ENCODE measurements at places on chromosomes 7 and 10. TPM values are rescaled to one million over a fixed set of nuclear protein-coding genes. Genes with fewer than 3 reads are reported as not detected.
A peak's percentile ranks its signal among the peaks of the same experiment; 100 is the strongest.

GRCh38 chr7:136133551-136133950 is 156.4 kb upstream of the MTPN start:
- DNase-seq, result no peak

- DNase-seq, result no peak
These were observed 160.1 kb downstream of the FZD1 start for GRCh38 chr7:91424371-91424770.

Gene MBL2
- not detected for total RNA-seq

- DNase-seq, result no peak
These were observed 269.8 kb downstream of the SORCS1 start for GRCh38 chr10:106894692-106895091.

Gene FRAT1
- total RNA-seq, result 4.3 TPM

GRCh38 chr10:53256623-53257022 is 484.0 kb upstream of the MBL2 start:
- no peak for DNase-seq

Gene MCM10
- total RNA-seq, result 71.3 TPM

Gene CEP55
- total RNA-seq, result 44.4 TPM

Gene ACSL5
- 53.3 TPM for total RNA-seq

Gene LRRC18
- not detected for total RNA-seq

GRCh38 chr10:85901599-85901998 is 465.0 kb downstream of the GRID1 start:
- DNase-seq, result no peak

DNA sequence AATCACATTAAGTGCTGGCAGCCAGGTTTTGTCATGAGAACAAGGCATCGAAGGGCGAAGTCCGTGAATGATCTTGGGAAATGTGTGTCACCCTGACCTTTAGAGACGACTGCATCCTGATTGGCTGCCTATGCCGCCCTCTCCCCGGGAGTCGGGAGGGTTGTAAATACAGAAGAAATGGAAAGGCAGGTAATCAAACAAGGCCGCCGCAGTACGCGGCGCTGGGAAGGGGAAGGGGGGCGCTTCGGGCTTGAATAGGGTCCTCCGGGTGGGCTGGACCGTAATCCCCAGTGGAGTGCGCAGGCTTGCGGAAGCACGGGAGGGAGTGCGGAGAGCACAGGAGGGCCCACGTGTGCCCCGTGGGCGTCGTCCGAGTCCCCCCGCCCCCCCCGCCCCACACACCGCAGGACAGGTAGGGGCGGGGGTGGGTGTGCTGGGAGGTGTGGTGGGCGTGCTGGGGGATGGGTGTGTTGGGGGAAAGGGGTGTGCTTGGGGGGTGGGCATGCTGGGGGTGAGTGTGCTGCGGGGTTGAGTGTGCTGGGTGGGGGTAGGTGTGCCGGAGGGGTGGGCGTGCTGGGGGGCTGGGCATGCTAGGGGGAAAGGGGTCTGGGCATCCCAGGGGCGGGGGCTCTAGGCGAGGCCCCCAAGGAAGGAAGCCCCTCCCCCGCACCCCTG is 169.4 kb downstream of the ARHGAP12 start:
- DNase-seq, result peak; percentile 35

Gene CNPY1
- not detected for total RNA-seq

DNA sequence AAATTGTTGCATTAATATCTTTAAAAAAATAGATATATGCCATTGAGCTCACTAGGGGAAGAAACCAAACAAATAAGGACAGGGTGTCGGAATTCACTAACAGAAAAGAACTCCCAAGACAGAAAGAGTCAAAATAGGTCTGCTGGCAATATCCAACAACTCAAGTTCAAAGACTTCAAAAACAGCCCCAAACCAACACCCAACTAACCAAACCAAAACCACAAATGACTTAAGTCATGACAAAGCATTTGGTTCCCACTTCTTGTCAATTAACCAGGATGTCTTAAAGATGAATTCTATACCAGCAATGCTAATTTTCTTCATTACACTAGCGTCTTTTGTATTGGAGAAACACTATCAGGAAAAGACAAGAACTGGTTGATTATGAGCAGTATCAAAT is 249.0 kb upstream of the PLXNA4 start:
- DNase-seq, result no peak

- no peak for DNase-seq
These were observed 145.4 kb downstream of the SNX10 start for GRCh38 chr7:26437003-26437532.

Gene URGCP
- 37.8 TPM for total RNA-seq

- no peak for DNase-seq
These were observed 69.8 kb upstream of the PCGF5 start for GRCh38 chr10:91150631-91151030.

DNA sequence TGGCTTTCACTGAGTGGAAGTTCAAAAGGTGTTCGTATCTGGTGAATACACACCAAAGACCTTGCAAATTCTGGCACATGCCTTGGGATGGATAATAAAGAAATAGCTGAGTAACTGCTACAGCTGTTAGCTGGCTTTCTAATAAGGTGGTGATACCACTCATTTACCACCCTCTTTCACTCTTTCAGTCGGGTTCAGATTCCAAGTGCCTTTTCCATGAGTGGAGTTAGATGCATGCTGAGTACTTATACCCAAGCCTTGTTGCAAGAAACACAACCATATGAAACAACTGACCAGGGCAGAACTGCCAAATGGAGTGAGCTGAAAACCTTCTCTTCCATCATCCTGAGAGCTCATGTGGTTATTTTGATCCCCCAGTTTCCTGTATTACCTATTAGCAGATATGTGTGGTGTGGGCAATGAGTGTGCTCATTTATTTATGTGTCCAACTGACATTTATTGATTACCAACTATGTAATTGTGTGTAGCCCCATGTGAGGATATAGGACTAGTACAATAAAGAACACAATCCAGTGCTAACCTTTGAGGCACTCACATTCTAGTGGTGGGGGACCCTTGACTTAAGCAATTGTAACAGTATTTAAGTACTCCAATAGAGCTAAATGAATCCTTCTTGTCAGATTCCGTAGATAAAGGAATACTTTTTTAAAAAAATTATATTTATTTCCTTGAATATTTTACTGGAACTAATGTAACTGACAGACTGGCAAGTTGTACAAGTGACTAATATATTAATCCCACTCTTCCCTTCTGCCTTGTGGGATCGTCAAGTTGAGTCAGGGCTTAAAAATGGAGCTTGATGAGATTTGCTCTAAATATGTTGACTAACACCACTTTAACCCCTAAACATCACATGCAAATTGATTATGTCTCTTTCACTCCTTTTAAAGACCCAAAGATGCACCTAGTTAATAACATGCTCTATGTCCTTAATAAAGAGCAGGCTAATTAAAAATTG is 124.7 kb downstream of the ARID5B start:
- no peak for DNase-seq

GRCh38 chr7:134458806-134459698 is at the start of gene AKR1B1:
Gene AKR1B1 (minus strand): TSS chr7:134459100. CDS start chr7:134459062, 38 bp downstream.
- peak; percentile 81 for DNase-seq

Gene SP8
- total RNA-seq, result not detected

Gene GIMAP2
- total RNA-seq, result 42.9 TPM

DNA sequence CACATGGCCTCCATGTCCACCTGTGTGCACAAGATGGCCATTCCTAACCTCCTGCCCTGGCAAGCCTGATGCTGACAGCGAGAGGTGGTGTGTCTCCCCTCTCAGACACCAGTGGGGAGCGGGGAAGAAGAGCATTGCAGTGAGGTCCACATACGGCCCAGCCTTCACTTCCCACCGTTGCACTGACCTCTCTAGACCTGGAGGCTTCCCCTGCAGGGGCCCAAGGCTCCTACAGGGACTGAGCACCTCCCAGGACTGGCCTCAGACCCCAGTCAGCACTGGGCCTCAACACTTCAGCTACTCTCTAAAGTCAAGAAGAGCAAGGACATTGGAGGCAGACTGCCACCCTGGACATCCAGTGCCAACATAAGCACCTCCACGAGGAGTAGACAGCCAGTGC is 15.9 kb downstream of the STK32C start:
- DNase-seq, result peak; percentile 16

DNA sequence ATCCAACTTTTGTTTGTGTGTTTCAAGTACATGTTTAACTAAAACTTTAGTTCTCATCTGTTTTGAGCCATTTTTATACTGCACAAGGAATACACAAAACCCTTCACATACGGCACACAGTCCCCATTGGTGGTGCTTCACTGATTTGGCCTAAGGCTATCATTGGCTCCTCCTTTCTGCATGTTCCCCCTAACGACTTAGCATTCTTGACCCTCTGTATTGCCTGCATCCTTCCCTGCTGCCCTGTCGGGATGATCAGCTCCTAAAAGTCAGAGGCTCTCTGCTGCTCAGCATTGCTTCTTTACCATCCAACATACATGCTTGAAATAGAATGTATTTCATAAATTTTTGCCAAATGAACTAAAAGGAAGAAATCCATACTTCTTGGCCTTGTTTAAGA is 111.4 kb upstream of the ABCB5 start:
- DNase-seq, result no peak

Gene NME8
- not detected for total RNA-seq

DNA sequence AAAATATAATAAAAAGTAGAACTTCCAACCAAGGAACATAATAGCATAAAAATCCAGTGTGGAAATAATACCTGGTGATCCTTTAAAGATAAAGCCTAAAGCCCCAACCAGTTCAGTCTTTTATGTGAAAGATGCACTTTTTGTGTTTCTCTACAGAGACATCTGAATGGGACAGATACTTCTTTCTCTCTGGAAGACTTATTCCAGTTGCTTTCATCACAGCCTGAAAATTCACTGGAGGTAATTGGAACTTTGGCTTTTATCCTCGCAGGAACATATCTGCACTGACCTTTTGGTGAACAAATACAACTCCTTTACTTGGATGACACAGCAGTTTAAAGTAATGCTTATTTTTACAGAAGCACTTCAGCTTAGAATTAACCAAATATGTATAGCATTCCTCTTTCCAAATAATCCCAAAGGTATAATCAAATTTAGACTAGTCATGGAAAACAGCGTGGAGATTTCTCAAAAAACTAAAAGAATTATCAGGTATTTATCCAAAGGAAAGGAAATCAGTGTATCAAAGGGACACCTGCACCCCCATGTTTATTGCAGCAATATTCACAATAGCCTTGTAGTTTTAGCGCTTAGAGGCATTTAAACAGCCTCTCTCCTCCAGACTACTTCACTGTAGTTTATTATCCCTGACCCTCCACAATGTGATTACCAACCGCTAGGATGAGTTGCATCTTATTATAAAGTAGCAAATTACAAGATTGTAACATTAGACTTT is 16.8 kb downstream of the HNRNPA2B1 start:
- DNase-seq, result no peak

DNA sequence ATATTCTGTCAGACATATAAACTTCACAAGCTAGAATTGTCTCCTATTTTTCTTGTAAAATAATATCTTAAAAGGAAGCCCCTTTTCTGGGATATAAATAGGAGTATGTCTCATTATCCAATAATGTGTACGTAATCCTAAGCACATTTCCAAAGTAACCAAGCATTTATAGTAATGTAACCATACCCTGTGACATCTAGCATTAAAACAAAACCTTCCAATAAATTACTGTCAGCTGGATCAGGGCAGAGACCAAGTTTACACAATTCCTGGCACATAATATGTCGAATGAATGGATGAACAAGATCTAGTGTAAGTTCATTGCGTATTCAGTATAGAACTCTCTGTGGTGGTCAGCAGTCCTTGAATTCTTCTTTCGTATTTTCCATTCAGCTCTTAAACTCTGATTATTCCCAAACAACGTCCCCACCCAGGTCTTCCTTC is 14.3 kb downstream of the CPED1 start:
- no peak for DNase-seq

Gene GPR85
- not detected for total RNA-seq

DNA sequence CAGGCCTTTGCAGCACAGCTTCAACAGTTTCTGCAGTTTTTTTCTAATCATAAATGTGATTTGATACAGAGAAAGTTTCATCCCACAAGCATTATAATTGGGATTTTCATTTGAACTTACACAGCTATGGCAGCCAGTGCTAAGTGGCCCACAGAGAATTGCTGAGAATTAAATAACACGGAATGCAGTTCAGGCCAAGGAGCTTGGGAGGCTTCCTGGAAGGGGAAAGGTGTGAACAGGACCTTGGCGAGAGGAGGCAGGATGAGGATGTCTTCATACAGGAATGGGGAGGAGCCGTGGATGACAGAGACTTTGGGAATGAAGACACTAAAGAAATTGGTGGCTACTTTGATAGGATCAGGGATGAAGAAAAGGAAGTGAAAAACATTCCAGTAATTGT is 95.3 kb downstream of the ZNF22 start:
- no peak for DNase-seq

DNA sequence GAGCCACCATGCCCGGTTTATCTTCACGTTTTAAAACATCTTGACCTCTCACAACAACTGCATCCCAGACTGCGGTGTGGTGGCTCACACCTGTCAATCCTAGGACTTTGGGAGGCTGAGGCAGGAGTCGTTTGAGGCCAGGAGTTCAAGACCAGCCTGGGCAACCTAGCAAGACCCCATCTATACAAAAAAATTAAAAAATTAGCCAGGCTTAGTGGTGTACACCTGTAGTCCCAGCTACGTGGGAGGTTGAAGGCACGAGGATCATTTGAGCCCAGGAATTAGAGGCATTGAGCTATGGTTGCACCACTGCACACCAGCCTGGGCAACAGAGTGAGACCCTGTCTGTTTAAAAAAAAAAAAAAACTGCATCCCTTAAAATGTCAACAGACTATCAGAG is 20.2 kb downstream of the TNRC18 start:
- no peak for DNase-seq

GRCh38 chr7:92698237-92698841 is 108.1 kb upstream of the FAM133B start:
- no peak for DNase-seq

Gene RAB19
- 10.4 TPM for total RNA-seq
